ENCODE measurements at places on chromosomes 5 and 9.
A peak's percentile ranks its signal among the peaks of the same experiment; 100 is the strongest.

DNA sequence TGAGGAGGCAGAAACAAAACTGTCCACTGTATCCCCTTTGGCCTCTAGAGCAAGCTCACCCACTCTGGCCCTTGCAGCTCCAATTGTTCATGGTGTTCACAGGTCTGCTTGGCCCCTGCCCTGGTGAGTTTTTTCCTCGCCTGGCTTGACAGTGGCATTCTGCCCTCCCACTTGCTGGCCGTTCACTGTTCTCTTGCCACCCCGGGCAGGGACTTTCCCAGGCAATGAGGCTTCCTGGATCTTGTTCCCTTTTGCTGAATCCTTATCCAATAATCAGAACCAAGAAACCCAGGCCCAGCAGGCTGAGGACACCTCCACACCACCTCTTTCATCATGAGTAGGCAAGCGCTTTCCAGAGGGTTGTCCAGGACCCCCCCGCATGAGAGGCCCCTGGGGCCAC is 31.2 kb downstream of the ZNF618 start:
- no peak for DNase-seq

- no peak for DNase-seq
These were observed 146.4 kb downstream of the GNAQ start for GRCh38 chr9:77885104-77885672.

DNA sequence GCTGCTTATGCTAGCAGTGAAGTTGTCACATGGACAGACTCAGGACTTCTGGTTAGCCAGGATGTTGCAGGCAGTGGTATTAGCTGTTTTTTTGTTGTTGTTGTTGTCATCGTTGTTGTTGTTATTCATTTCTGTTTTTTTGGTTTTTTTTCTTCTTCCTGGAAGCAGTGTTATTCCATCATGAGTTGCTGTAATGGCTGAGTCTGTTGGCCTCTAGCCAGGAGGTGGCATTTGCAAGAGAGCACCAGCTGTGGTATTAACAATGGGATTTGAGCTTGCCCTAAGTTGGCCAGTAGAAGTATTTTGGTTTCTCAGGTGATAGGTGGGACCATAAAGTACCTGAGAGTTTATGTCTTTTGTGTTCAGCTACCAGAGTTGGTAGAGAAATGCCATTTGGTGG is 561.1 kb downstream of the KCTD16 start:
- no peak for DNase-seq

DNA sequence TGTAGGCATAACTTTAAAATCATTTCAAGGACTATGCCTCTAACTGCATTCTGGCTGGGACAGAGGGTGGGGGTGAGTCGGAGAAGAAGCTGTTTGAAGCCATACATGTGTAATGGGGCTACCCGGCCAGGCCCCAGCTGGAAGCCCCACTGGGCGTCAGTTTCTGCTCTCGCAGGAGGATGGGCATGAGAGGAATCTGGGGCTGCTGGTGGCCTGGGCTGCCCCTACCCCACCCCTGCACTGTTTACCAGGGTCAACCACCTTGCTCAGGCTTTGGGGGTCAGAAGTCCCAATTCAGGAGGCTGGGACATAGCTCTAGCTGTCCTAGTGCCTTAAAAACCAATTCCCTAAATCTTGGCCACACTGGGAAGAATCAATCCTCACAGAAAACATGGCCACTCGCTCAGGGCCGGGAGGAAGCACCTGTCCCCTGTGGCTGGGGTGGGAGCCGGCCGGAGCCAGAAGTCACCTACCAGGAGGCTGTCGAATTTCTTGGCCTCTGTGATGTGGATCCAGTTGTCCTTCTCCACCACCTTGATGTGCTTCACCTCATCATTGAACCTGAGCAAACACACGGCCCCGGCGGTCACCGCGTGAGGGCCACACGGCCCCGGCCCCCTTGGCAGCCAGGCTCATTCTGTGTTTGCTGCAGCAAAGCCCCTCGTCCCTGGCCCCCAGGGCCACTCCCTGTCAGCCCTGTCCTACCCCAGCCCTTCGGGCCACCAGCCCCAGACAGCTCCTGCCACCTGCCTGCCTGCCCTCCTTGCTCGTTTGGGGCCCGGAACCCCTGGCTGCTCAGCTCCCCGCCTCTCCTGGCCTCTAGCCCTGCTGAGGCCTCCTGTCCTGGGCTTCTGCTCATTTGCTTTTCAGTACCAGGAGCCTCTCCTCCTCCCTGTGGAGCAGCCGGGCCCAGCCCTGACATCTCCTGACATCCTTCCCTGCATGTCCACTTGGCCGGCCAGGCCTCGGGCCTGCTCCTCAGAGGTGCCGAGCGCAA is 33.6 kb upstream of the SARDH start:
- DNase-seq = no peak

DNA sequence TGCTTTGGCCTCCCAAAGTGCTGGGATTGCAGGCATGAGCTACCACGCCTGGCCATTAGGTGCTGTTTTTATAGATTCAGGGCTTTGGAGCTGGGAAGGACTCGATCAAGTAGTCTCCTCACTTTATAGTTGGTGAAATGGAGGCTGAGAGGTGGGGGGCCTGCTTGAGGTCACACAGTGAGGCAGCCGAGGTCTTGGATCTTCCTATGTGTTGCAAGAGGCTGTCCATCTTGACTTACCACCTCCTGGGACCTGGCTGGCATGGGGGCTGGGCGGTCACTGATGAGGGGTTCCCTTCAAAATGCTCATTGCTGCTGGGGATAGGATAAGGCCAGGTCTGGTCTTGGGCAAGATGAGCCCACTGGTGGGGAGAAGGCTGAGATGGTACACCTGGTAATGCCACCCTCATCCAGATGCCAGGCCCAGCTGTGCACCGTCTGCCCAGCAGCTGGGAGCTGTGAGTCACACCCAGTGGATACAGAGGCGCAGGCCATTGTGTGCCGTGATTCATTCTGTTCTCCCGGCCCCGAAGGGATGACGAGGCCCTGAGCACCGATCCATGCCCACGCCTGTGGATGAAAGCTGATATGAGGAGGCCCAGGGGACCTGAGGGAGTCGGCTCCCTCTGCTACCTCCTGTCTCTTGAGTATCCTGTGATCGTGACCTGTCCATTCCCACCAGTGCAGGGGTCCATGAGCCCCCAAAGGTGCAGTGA is 10.5 kb upstream of the NDST1 start:
- DNase-seq = peak; percentile 93

GRCh38 chr9:133004091-133004998 is 25.9 kb downstream of the GFI1B start:
- no peak for DNase-seq

GRCh38 chr9:93713716-93714115 is 137.3 kb downstream of the PHF2 start:
- DNase-seq = no peak

DNA sequence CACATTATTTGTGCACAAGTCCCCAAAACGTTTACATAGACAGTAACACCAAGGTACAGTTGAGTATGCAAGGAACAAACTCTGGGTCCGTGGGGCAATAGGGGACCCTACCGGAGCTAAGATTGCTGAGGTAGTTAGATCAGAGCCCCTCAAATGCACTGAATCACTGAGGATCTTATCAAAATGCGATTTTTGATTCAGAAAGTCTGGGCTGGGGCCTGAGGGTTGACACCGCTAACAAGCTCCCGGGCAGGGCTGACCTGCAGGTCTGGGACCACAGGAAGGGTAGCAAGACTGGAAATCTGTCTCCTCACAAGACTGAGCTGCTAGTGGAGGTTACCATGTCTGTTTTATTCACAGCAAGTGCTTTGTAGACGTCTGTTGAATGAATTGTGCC is 1.8 kb upstream of the IL3 start:
- no peak for DNase-seq

DNA sequence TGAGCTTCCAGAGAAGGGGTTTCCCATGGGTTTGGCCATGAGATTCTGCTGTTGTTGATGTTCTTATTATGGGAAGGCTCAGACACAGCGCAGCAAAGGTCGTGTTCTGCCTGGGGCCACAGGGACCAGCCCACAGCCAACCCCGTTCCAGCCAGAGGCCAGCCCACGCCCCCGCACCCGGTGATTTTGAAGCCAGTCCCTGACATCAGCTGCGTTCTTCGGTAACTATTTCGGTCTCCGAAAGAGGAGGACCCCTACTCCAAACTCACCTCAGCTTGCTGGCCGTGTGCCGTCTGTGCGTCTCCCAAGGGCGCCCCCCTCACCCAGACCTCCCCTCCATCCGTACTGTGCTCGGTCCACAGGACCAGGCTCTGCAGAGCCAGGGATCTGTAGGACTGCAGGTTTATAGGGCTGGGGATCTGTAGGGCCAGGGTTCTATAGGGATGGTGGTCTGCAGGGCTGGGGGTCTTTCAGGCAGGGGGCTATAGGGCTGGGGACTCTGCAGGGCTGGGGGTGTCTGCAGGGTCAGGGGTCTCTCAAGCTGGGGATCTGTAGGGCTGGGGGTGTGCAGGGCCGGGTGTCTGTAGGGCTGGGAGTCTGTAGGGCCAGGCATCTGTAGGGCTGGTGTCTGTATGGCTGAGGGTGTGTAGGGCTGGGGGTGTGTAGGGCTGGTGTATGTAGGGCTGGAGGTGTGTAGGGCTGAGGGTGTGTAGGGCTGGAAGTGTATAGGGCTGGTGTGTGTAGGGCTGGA is 11.8 kb downstream of the COL5A1 start:
- DNase-seq = no peak

GRCh38 chr9:35847792-35848572 is 19.0 kb downstream of the TMEM8B start:
- peak; percentile 85 for DNase-seq

DNA sequence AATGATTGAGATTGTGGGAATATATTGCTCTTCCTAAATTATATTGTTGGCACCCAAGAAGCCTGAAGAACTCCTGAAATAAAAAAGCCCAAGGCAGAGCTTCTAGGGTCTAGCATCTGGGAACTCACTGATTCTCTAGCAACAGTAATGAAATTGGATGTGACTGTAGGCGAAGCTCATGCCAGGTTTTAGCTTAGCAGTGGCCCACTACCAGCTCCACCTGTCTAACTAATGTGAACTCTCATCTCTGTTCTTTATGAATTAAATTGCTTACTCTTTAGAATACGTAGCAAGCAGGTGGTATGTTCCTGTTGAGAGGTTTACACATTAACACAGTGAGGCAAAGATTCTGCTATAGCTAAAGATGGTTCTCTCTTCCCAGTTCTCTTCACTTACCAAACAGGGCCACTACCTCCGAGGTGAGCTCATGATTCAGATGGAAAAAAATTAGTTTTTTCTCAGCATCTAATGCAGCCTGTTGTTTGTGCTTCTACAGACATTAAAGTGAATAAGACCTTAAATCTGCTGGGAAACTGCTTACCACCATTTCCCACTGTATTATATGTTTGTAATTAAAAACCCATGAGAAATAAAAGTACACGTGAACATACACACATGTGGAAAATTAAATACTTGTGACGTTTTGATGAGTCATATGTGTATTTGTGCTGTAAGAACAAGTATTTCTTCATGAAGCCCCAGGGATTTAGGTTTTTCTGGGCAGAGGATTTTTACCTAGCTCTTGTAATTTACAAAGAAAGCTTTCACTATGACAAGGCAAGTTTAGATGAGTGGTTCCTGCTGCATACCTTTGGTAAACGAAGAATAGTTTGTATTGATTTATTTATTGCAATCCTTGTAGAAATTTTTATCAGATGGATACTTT is 360.1 kb downstream of the KDM4C start:
- DNase-seq = peak; percentile 14

DNA sequence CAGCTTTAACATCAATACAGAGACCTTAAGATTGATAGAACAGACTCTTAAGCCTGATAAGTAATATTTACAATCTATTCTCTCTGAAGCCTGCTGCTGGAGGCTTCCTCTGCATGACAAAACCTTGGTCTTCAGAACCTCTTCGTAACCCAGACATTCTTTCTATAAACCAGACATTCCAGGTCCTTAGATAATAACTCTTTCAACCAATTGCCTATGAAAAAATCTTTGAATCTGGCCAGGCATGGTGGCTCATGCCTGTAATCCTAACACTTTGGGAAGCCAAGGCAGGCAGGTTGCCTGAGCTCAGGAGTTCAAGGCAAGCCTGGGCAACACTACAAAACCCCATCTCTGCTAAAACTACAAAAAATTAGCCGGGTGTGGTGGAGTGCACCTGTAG is 327.8 kb downstream of the ENC1 start:
- DNase-seq = peak; percentile 20

- DNase-seq = peak; percentile 74
These were observed 23.6 kb downstream of the PCDHGC5 start for GRCh38 chr5:141512390-141512910.

DNA sequence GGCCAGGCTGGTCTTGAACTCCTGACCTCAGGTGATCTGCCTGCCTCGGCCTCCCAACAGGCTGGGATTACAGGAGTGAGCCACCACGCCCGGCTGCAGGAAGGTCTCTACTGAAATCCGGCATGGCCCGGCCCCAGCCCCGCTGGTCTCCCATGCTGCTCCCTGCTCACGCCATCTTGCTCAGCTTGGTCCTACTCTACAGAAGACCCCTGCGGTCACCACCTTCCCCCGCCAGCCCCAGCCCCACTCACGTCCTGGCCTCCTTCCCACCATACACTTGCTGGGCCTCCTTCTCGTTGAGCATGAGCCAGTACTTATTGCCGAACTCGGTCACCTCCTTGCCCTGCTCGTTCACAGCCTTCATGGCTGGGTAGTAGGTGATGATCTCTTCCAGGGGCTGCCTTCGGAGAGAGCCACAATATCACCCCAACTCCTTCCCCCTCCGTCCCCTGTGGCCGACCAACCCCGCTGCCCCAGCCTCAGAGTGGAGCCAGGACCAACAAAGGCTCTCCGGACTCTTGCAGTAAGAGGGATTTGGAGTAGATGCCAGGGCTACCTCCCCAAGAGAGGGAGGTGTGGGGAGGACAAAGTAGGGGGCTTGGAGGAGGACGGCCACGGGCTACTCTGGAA is 4.0 kb downstream of the PTGES2 start:
- no peak for DNase-seq

DNA sequence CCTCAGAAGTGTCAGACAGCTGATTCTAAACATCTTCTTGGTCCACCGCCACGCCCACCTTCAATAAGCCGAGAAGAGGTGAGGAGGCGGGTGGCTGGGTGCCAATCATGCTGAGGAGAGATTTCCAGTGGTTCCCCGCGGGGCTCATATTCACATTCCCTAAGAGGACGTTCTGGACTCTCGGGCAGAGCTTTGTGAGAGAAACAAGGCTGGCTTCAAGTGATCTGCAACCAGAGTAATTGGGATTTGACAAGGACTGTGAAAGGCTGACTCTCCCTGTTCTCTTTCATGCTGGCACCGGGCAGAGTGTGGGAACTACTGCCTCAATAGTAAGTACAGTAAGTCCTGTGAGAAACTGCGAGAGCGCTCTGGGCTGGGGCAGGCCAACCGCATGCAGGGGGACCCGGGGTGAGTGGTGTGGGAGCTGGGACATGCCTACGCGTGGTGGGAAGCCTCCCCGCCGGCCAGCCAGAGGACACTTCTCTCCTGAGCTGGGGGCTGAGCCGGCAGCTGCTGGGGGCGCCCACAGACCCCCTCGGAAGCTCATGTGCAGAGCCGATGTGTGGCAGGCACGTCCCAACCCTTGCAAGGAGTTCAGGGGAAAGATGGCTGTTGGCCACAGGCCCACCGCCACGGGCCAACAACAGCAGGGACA is 110.9 kb downstream of the LIFR start:
- DNase-seq = no peak

GRCh38 chr5:54713923-54714581 is 196.5 kb downstream of the SNX18 start:
- DNase-seq = no peak

- DNase-seq = peak; percentile 86
These were observed 27.5 kb downstream of the SPARC start for GRCh38 chr5:151659001-151659754.

- peak; percentile 43 for DNase-seq
These were observed 338.0 kb downstream of the SEMA5A start for GRCh38 chr5:9207817-9208418.

All from GM03348 (cell line).